ENCODE measurements at places on chromosomes 6 and 20.
A peak's percentile ranks its signal among the peaks of the same experiment; 100 is the strongest.

- DNase-seq, result no peak
Observed at GRCh38 chr6:161029195-161029809, 37.7 kb downstream of the MAP3K4 start.

GRCh38 chr6:122068291-122068769 lies 331.1 kb upstream of the HSF2 start:
- DNase-seq, result no peak

DNA sequence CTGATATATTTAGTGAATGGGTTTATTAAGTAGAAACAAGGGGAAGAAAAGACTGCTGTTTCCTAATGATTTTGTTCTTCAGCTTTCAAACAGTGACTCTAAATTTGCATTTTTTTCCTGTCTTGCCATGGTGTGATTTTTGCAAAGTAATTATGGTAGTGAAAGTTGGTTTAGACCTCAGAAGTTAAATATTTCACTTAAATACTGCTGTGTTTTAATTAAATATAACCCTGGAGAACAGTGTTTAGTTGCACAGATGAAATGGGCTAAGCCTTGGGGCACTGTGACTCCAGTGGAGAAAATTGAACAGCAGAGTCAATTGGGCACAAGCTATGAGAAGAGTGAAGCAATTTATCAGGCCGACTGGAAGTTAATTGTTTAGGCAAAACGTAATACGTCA lies 111.1 kb upstream of the MCHR2 start:
- DNase-seq, result no peak

DNA sequence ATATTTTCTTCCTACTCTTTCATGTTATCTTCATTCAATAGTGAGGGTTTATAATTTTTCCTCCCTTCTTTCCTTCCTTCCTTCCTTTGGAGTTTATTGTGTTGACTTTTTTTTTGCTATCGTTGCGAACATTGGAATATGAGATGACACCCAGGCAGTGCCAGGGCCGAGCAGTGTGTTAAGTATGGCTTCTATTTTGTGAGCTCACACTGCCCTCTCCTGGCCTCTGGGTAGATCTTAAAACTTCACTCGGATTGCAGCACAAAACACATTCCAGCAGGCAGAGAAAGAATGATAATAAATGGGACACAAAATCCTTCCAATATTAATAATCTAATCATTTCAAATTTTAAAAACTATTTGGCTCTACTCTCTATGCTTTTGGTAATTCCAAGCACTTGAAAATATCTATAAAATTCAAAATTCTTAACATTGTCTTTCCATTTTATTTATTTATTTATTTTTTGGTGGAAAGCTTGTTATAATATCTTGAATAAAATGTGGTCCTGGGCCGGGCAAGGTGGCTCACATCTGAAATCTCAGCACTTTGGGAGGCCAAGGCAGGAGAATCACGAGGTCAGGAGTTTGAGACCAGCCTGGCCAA lies 147.4 kb upstream of the OLIG3 start:
- no peak for DNase-seq

- DNase-seq, result peak; percentile 92
Observed at GRCh38 chr6:33276864-33277662, at the start of gene B3GALT4. B3GALT4 (plus strand) TSS chr6:33277123; CDS start chr6:33277420, 297 bp downstream.

DNA sequence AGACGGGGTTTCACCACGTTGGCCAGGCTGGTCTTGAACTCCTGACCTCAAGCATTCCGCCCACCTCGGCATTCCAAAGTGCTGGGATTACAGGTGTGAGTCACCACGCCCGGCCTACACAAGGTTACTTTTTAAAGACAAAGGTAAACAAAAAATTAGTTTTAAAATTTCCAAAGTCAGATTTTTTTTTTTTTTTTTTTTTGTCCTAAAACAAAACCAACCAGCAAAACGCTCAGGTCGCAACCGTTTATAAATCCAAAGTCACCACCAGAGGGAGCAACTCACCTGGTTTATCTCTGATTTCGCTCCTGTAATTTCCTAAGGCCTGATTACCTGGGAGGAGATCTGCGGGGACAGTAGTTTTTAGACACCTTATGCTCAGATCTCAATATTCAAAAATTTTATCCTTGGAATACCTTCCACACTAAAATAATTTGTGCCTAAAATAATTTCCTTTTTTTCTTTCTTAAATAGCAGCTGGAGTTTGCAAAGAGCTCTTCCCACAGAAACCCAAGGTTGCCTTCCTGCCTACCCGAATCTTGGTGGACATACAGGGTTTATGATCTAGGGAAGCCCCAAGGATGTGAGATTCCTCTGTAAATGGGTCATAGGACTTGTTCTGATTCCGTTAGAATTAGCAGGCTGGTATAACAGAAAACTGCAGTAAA lies 19.8 kb upstream of the TREM1 start:
- DNase-seq, result peak; percentile 29

- DNase-seq, result no peak
Observed at GRCh38 chr6:38705924-38706323, 3.0 kb upstream of the GLO1 start.

GRCh38 chr6:30836431-30836866 lies 47.9 kb upstream of the DDR1 start:
- no peak for DNase-seq

DNA sequence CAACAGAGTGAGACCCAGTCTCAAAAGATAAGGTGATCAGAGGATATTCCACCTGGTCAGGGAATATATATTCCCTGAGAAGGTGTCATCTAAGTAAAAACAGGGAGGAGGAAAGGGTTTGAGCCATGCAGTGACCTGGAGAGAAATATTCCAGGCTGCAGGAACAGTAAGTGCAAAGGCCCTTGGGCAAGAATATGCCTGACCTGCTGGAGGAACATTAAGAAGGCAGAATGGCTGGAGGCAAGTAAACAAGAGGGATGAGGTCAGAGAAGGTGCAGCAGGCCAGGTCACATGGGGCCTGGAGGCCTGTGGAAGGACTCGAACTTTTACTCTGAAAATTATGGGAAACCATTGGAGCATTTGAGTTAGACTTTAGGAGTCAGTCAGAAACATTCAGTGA lies 6.7 kb downstream of the DEF6 start:
- no peak for DNase-seq

DNA sequence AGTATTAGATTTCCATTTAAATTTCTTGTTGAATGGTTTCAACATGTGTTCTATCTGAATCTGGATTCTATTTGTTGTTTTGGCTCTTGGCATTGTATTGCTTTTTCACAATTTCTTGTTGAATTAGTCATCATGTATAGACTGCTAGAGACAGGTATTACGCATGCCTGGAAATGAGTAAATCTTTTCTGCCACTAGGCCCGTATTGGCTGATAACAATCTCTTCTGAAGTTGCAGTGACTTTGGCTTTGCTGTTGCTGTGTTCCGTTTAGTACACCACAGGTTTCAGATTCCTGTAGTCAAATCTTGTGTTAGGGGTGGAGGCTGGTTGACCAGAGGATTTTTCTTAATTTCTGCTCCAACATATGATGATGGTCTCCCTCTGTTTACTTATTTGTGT lies 1339.4 kb downstream of the GRIK2 start:
- DNase-seq, result no peak

DNA sequence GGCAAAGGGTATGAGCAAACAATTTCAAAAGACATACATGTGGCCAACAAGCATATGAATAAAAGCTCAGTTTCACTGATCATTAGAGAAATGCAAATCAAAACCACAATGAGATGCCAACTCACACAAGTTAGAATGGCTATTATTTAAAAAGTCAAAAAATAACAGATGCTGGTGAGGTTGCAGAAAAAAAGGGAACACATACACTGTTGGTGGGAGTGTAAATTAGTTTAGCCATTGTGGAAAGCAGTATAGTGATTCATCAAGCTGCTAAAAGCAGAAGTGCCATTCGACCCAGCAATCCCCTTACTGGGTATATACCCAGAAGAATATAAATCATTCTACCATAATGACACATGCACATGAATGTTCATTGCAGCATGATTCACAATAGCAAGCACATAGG lies 6.7 kb upstream of the KHDC1L start:
- no peak for DNase-seq

DNA sequence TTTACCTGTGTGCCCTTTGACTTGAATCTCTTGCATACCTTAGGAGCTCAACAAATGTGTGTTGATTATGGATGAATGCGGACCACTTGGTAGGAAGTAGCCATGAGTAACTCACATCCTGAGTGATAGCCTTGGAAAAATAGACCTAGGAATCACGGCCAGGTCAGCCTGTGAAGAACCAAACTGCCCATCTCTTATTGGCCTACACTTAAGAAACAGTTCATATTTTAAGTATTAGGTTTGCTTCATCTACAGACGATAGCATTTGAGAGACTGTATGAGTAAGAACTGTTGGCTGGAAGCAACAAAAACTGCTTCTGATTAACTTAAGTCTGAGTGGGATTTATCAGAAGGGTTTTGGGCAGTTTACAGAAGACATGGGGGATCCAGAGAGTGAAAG lies 320.1 kb upstream of the PRND start:
- DNase-seq, result no peak
